ENCODE measurements at places on chromosomes 2 and 18.

DNA sequence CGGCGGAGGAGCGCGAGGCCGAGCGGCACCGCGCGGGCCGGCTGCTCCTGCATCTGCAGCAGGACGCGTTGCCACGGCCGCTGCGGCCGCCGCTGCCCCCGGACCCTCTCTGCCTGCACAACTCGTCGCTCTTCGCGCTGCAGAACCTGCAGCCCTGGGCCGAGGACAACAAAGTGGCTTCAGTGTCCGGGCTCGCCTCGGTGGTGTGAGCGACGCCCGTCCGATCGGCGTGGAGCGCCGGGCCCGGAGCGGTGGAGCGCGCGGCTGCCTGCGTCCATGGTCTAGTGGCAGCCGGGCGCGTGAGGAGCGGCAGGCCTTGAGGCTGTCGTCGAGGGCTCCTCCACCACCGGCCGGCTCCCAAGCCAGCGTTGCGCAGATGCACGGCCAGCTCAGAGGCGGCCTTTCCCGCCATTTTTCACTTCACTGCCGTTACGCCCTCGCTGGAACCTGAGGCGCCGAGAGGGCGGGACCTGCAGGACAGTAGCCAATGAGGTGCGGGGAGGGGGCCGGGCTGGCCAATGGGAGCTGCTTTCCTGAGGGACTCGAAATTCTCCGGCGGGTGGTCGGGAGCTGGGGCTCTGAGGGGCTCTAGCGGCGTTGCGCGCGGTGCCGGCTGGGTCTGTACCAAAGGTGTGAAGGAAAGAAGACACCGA is 1.9 kb downstream of the TLX2 start:
- no peak for DNase-seq

GRCh38 chr2:16587601-16588000 is 78.0 kb downstream of the CYRIA start:
- no peak for DNase-seq

DNA sequence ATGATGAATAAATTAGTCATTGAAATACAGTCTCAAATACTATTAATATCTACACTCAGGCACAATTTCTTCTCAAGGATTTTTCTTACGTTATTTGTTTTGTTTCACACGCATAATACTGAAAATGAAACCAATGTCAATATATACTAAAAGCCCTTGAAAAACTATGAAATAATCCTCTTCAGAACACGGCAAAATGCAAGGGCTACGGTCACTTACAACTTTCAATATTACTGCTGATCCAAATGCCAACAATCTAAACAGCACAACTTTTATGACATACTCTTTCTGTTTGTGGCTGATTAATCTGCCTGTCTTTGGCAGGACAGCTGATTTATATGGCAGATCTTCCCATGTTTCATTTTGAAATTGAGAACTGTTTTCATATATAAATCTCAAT is 68.3 kb downstream of the LRPPRC start:
- DNase-seq, result no peak

DNA sequence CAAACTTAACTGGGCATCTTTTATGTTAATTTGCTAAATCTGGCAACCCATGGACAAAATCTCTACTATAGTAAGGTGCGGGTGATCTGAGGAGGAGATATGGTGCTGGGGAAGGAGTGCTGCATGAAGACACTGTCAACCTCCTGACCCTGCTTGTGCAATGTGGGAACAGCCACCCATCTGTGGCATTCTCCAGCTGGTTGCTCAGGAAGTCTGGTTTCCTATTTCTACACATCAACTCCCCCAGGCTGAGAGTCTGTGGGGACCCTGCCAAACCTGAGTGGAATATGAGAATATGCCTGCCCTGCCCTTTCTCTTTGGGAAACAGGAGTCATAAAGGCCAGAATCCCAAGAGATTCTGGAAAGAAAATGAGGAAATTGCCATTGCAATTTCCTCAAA is 60.1 kb upstream of the PAX3 start:
- no peak for DNase-seq

DNA sequence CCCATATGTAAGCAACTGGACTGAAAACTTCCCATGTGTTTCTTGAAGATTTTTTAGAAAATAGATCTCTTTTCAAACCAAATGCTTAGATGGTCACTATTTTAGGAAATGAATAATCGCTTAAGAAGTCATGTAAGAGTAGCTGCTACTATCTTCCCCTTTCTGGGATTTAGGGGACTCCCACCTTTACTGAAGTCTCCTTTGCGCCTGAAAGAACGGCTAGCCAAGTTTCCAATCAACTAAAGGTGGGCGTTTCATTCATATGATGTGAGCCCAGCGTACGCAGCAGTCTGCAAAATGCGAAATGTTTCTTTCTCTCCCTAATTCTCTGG is 1.1 kb downstream of the DIPK1C start:
- no peak for DNase-seq

DNA sequence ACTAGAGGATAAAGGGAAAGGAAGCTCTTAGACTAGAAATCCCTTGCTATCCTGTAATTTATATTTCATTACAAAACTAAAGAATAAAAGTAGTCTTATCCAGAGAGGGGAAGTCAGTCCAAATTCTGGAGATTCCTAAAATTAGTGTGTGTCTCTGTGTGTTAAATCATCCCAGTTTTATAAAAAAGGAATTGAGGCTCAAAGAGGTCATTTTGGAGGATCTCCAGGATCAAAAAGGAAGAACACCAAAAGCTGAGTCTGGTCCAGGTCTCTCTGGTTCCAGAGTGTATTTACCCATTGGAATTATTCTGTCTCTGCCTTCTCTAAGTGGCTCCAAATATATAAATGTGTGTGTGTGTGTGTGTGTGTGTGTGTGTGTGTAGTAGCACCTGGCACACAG is 166.7 kb downstream of the NRXN1 start:
- no peak for DNase-seq

GRCh38 chr18:44895176-44895798 is 214.6 kb downstream of the SETBP1 start:
- peak; percentile 41 for DNase-seq

DNA sequence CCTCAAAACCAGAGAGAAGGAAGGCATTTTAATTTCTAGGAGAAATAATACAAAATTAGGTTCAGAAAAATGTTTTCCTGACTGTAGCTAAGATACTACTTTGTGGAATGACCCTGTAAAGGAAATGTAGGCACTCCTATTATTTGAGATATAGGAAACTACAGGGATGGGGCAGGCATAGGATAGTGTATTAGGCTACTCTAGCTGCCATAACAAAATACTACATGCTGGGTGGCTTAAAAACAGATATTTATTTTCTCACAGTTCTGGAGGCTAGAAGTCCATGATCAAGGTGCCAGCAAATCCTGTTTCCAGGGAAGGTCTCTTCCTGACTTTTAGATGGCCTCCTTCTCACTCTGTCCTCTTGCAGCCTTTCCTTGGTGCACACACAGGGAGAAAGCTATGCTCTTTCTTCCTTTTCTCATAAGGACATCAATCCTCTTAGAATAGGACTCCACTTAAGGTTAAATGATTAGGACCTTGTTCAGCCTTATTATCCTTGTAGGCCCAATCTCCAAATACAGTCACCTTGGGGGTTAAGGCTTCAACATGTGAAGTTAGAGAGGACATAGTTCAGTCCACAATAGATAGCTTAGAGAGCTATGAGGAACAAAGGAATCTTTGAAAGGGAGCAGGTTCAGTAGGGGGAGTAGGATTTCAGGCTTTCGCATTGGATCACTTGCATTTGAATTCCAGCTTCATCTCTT is 14.0 kb upstream of the CAVIN2 start:
- no peak for DNase-seq

GRCh38 chr18:3966642-3967358 is 488.3 kb downstream of the DLGAP1 start:
- no peak for DNase-seq

DNA sequence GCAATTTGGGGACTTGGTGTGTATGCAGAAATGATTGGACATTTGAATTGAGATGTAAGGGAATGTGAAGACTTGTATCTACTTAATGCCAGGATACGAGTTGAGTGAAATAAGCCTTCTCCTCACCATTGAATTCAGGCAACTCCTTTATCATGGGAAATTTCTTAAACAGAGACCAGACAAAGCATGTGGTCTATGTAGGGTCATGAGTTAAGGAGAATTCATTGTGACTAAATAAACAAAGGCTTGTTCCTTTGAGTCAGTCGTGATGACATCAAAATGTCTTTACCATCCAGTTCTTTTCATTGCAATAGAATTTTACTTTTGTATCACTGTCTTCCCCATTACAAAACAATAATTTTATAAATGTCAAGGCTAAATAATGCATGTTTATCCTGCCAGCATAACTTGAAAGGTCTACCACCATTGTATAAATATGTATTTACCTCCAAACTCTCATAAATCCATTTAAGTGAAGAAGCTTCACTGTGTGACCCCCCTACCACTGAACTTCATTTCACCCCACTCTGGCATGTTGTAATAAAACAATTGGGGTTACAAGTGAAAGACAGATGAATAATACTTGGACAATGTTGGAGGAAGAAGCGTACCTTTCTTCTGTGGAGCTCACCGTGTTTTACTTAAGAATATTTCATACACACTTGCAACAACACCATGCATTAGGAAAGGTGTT is 149.4 kb downstream of the EPHA4 start:
- DNase-seq, result no peak

DNA sequence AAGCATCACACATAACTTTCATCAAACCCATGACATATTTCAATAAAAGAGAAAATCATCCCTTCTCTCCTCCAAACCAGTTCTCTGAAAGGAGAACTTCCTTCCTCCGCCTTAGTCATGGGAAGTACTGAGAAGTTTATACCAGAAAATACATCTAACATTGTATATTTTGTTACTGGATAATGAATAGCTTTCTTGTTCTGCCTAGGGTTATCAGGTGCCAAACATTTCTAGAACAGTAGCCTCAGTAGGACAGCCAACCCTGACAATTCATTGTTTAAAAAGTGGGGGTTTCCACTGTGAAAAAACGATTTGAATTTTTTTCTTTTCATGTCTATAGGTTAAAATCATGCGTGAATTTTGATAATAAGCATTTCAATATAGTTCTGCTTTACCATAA is 16.0 kb upstream of the DAW1 start:
- no peak for DNase-seq

GRCh38 chr2:205869439-205869838 is 187.1 kb downstream of the NRP2 start:
- DNase-seq, result no peak

- DNase-seq, result peak; percentile 55
Measured at GRCh38 chr2:119659601-119660342, 19.2 kb upstream of the TMEM177 start.

DNA sequence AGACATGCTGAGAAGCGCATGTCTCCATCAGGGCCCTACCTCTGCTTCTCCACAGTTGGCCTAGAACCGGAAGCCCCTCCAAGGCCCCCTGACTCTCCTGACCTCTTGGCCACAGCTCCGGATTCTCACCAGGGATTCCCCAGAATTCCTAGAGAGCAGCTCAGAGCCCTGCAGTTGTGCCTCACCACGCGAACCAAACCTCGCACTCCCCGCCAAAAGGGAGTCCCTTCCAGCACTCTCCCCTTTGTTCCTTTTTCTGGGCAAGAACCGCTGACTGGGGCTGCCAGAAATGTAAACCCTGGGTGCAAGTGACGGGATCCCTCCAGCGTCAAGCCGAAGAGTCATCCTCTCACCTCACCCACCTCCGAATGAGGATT is 36.7 kb downstream of the AFF3 start:
- no peak for DNase-seq

DNA sequence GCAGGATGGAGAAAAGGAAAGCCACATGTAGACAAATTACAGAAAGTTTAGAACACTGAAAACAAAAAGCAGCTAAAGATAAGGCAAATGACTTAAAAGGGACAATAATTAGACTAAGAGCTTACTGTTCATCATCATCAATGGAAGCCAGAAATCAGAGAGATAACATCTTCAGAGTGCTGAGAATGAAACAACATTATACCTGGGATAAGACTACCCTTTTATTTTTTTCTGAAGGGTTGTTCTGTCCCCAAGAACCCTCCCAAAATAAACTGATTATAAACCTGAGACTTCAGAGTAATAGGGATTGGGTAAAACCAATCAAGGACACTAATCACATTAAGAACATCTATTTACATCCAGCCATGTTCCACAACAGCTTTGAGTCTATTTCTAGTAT is 6.9 kb upstream of the NEDD4L start:
- DNase-seq, result no peak

DNA sequence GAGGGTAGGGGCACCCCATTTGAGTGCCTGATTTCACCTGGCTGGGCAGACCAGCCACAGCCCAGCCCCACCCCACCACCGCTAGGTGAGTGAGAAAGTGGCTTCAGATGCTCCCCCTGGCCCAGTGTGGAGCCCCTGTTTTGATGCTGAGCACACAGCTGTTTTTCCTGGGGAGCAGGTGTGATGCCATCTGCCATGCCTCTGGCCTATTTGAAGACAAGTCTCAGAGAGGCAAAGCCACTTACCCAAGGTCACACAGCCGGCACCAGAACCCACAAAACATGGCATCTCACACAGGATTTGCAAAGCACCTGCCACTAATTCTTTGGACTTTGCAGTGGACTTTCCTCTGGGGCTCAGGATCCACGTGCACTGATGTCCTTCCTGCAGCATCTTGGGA is 131.3 kb downstream of the INHBB start:
- no peak for DNase-seq

DNA sequence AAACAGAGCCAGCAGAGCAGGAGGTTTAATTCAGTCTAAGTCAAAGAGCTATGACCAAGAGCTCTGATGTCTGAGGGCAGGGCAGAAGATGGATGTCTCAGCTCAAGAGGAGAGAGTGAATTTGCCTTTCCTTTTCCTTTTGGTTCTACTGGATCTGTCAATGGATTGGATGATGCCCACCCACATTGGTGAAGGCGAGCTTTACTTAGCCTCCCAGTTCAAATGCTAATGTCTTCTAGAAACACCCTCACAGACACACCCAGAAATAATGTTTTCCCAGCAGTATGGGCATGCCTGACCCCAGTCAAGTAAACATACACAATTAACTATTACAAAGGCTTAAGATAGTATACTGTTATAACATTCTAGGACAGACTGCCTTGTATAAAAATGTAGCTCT is 236.3 kb upstream of the NRXN1 start:
- DNase-seq, result no peak

GRCh38 chr2:39704540-39704939 is 38.8 kb downstream of the TMEM178A start:
- no peak for DNase-seq

DNA sequence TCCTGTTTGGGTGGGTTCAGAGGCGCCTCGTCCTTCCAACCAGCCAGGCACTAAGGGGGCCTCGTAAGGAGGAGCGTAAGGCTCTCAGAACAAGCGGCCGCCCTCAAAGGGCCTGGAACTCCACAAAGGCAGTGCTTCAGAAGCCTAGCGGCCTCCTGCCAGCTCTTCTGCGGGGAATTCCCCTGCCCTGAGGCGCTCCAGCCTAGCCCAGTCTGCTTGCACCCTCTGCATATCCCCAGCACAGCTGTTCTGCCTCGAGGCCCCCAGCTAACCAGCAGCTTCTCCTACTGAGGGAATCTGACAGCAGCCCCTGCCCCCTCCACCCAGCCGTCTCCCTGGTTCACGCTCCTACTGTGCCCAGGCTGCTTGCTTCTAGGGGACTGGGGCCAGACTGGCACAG is 265.9 kb downstream of the TFCP2L1 start:
- DNase-seq, result peak; percentile 56

- DNase-seq, result no peak
Measured at GRCh38 chr2:52537588-52537987, 1230.0 kb upstream of the CHAC2 start.
